ENCODE measurements at places on chromosomes 7 and 10.

GRCh38 chr7:55140221-55140940 is 121.6 kb downstream of the EGFR start:
- DNase-seq: peak; percentile 42

DNA sequence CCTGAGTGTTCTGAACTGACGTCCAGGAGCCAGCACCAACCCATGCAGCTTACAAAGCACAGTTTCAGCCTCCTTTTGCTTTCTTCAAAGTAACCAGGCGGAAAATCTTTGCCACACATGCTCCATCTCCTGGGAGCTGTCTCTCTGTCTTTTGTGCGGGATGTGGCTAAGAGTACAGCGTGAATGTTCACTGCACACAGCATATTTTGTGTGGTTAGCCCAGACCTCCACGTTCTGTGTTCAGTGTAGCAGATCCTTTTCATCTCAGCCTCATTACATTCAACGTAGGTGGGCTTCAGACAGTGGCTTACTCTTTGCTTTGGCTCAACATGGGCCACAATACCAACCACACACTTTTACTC is 200.8 kb downstream of the TNS3 start:
- no peak for DNase-seq

DNA sequence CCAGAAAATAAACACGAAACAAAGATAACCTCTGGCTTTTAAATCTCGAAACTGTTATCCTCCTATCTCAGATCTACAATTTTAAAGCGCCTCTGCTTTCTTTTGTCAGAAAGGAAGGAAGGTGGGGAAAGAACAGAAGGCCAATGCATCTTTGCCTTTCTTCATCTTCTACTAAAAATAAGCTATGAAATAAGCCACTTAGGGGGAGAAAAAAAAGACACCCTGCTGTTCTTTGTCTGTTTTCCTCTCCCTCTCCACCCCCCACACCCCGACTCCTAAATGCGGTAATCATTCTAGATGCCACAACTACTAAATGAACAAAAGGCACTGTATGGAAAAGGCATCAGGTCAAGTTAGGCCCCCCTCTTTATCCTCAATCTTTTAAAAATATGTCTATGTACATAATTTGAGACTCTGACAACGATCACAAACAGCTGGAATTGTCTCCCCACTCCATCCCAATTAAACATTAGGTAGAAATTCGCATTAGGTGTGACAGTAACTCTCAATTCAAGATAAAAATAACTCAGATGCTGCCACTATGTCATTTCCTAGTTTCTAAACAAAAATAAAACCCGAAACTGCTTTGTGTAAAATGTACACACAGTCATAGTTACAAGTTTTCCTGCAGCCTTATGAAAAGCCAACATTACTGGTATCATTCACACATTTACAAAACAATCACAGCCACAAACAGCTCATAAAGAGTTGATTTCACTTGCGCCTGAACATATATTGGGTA is 2.4 kb downstream of the UBE2H start:
- peak; percentile 41 for DNase-seq

- DNase-seq: no peak
Observed at GRCh38 chr7:32289651-32290414, 200.3 kb downstream of the LSM5 start.

- no peak for DNase-seq
Observed at GRCh38 chr10:24170199-24170598, 38.7 kb upstream of the KIAA1217 start.

DNA sequence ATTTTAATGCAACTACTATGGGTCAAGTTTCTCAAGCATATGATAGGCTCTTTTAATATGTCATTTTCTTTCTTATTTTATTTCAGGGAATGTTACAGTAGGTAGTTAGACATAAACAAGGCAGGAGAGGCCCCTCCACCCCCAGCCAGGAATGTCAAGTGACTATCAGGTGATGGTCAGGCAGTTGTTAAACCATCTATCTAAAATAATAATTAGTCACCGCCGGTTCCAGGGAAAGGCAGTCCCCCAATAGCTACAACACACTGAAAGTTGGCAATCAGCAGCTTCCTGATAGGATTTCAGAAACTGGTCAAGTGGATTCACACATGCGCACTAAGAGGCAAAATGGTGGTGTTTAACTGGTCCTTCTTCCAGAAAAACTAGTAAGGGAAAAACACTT is 9.3 kb downstream of the OLAH start:
- no peak for DNase-seq
